Glutamatergic neuron (in vitro differentiated cells): ENCODE measurements at places on chromosomes 2 and 18. TPM values are rescaled to one million over a fixed set of nuclear protein-coding genes. Genes with fewer than 3 reads are reported as not detected.

IL18RAP gene
- not detected for total RNA-seq

TMEM247 gene
- not detected for total RNA-seq

MDH1B gene
- total RNA-seq, result 0.98 TPM

WNT6 gene
- 0.66 TPM for total RNA-seq

CGREF1 gene
- total RNA-seq, result 1.3 TPM

SULT1C4 gene
- total RNA-seq, result 1.6 TPM

CCDC150 gene
- 25.6 TPM for total RNA-seq

MARCO gene
- not detected for total RNA-seq

C2orf72 gene
- 0.42 TPM for total RNA-seq

CYS1 gene
- not detected for total RNA-seq

ZNF892 gene
- total RNA-seq, result 21.1 TPM

IL36G gene
- not detected for total RNA-seq

DSG2 gene
- 8.2 TPM for total RNA-seq

EVA1A gene
- total RNA-seq, result not detected

FHOD3 gene
- 21.2 TPM for total RNA-seq

MROH2A gene
- not detected for total RNA-seq
